ELF-1 (cell line): ENCODE measurements at places on chromosomes 3 and 15.

DNA sequence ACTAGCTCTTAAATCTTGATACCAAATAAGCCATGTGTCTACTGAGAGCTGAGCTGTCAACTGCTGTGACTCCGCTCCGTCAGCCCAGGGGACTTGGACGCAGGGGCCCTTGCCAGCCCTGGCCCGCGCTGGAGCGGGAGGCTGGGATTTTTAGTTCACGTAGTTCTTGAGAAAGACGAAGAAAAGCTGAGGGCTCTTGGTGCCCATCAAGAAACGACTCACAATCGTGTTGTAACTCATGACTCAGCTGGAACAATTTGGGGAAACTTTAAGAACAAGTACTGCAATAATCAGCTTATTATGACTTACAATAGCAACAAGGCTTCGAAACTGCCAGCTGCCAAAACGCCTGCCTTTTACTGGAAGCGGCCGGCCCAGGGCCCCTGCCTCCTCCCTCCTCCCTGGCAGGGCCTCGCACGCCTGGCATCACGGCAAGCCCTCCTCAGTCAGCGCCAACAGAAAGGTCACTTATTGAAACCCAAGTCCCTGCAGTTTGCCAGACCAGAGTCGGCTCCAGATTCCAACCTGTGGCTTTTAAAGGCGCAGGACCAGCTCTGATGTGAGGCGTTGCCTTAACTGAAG is 60.3 kb downstream of the RGMA start:
- no peak for DNase-seq

- DNase-seq = no peak
Measured at GRCh38 chr3:24945563-24945962, 450.9 kb upstream of the THRB start.

- DNase-seq = no peak
Measured at GRCh38 chr3:141442446-141442845, 44.4 kb upstream of the RASA2 start.

DNA sequence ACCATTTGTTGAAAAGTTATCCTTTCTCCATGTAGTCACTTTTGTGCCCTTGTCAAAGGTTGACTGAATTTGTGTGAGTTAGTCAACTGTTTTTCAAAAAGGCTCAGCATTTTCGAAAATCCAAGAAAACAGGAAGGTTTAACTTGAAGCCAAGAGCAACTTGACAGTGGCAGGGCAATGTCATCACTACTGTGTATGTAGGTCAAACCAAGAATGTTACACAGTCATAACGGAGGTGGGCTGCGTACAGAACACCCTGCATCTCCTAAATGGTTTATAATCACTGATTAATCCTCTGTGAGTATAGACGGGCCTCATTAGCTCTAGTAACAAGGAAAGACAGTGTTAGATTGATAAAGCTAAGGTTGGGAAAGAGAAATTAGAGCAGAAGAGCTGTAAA is 1064.9 kb downstream of the FHIT start:
- no peak for DNase-seq

DNA sequence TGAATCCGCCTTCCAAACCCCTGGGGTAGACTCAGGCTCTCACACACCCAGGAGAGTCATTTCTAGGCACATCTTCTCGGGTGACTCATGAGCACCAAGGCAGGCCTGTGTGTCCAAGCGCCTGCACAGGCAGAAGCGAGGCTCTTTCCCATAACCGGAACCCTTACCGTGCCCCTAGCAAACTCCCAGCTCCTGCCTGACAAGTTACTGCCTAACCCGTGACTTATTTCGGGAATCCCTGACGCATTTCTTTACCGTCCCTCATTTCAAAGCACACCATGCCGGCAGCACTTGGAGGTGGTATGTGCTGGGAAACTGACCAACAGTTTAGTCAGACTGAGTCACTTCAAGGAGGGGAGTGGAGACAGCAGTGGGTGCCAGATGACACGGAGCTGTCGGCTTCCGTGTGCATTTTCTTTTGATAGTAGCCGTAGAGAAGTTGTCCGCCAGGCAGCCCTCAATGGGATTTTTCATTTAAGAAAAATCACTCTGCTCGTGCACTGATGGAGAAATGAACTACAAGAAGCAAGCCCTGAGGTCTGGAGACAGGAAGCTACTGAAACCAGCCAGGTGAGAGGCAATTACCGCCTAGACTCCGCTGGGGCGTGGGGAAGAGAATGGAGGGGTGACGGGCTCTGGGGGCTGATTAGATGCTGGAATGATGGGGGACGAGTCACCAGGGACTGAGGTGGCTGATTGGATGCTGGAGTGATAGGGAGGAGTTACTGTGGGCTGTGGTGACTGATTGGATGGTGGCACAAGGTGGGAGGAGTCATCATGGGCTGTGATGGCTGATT is 17.3 kb upstream of the HRH1 start:
- peak; percentile 11 for DNase-seq
